ENCODE measurements at places on chromosomes 4 and X.

GRCh38 chrX:45714866-45715265 is 514.2 kb upstream of the DIPK2B start:
- DNase-seq = no peak

GRCh38 chr4:150720973-150721518 is 139.1 kb downstream of the MAB21L2 start:
- no peak for DNase-seq

DNA sequence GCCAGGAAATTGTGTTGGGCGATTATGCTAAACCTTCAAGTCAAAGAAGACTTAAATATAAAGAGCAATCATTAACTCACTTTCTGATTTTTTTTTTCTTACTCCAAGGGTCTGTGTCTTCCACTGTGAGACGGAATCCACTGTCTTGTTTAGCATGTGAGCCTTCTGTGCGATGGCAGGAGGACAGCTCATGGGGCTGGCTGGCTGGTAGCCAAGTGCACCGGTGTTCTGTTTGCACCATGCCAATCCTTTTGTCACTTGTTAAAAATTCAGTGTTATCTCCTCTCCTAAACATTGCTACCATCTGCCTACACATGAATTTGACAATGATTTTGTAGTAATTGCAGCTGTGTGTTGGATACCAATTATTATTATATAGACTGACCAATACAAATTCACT is 1056.3 kb upstream of the IGFBP7 start:
- peak; percentile 50 for DNase-seq

DNA sequence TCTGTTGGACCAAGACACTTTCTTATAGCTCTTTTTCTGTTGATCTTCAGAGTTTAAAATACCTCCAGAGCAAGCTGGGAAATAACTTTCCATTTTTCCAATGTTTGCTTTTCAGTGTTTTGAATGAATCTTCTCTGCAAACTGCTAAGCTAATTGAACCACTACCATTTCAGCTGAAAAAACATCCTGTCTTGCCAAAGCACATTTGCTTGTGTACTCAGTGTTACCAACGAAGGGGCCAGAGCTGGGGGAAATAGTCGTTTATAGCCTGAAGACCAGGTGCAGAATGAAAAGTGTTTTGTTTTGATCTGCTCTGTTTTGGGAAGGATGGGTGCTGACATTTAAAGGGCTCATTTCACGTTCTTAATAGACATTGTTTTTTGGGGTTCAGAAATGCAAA is 88.4 kb upstream of the CLNK start:
- peak; percentile 36 for DNase-seq

DNA sequence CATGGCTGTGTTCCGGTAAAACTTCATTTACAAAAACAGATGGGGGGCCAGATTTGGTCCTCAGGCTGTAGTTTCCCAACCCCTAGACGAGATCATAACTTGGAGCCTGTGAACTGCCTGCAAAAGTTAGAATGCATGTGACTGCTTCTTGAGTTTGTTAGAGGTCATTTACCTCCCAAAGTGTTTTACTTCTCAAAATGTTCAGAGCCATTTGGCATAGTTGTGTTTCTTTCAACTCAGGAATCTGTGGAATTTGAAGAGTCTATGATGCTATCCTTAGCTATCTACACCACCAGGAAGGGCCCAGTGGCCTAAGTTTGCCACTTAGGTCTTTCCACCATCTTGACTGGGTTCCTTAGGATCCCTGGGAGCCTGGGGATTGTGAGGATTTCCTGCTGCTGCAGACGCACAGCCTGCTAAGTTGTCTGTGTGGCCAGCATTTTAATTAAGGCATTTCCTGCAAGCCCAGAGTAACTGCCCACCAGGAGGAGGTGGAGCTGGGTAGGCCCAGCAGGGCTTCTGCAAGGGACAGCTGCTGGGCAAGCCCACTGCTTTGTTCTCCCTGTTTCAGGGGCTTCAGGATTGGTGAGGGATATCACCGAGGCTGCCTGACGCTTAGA is 53.1 kb downstream of the CCNI start:
- peak; percentile 43 for DNase-seq

DNA sequence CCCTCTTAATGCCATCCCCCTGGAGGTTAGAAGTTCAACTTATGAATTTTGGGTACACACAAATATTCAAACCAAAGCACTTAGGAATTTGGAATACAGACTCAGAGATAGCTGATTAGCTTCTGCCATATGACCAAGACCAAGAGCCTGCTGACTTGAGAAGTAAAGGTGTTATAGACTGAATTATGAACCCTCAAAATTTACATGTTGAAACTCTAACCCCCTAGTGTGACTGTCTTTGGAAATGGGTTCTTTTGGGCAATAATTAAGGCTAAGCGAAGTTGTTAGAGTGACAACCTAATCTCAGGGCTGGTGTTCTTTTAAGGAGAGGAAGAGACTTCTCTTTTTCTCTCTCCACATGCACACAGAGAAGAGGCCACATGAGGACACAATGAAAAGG is 151.2 kb downstream of the COX18 start:
- DNase-seq = no peak

GRCh38 chrX:19953145-19953544 is 37.7 kb downstream of the BCLAF3 start:
- no peak for DNase-seq

DNA sequence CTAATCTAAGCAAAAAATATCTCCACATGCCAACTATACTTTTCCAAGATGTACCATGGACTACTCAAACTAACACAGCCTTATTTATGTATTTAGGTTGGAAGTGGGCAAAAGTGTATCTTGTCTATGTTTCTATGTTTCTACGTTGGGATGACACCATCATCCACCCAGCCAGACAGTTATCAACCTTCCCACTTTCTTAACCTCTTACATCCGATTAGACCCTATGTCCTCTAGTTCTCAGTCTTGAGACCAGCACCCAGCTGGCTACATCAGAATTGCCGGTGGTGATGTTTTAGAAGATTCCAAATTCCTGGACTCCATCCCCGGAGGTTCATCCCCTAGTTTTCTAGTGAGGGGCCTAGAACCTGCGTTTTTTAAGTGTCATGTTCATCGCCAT is 1.0 kb upstream of the AASDH start:
- DNase-seq = peak; percentile 7

- peak; percentile 2 for DNase-seq
These were observed 46.9 kb downstream of the CCDC158 start for GRCh38 chr4:76373919-76374552.

DNA sequence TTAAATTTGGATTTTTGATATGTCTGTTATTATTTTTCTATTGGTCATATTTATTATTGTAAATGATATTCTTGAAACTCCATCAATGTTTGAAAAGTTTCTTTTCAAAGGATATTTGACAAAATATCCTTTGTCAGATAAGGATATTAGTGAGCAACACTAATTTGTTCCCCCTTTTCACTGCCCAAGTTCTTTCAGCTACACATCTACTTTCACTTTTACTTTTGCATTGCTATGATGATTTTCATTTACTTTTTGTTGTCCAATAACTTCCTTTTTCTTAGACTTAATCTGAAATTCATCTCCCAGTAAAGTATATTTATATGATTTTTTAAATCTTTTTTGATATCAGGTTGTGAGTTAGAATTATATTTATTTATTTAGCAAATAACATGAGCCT is 542.3 kb upstream of the ADGRL3 start:
- no peak for DNase-seq

GRCh38 chrX:2705046-2705832 is 14.1 kb downstream of the CD99 start:
- no peak for DNase-seq

- no peak for DNase-seq
These were observed 38.8 kb downstream of the SLC34A2 start for GRCh38 chr4:25694466-25694865.

DNA sequence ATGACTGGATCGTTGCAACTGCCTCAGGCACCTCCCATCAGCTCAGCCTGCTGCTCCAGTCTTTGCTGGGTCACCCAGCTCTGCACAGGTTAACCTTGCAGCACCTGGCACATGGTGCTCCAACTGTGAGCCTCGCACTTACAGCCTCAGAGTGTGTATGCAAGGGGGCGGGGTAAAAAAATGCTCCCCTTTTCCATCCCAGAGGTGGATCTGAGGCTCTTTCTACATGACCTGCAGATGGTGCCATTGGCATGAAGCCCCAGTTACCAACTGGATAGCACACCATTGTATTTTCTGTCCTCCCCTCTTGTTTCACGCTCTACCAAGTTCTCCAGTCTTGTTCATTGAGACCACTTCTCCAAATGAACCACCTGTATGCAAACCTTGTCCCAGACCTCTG is 46.2 kb upstream of the TRPC3 start:
- peak; percentile 6 for DNase-seq

GRCh38 chrX:46404774-46405173 is 140.4 kb downstream of the ZNF674 start:
- DNase-seq = no peak

- no peak for DNase-seq
These were observed 2.0 kb downstream of the GPC3 start for GRCh38 chrX:133983256-133983973.

DNA sequence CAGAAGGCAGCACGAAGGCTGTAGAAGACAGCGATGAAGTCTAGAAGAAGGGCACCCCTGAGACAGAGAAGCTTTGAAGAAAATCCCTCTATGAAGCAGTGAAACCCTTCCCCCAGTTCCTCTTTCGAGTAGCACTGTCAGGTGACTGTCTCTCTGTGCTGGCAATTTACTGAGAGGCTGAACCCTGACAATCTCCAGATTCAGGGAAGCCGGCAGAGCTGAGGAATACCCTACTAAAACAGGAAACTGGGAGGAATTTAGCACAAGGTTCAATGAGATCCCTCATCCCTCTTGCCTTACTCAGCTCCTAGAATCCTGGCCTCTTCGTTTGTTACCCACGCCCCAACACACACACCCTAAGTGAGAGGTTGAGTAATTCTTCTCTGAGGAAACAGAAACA is 239.7 kb upstream of the NOCT start:
- no peak for DNase-seq

GRCh38 chr4:140220058-140220457 is 66.1 kb upstream of the MAML3 start:
- no peak for DNase-seq

- DNase-seq = no peak
These were observed 28.5 kb upstream of the SLC25A6 start for GRCh38 chrX:1420371-1420770.

DNA sequence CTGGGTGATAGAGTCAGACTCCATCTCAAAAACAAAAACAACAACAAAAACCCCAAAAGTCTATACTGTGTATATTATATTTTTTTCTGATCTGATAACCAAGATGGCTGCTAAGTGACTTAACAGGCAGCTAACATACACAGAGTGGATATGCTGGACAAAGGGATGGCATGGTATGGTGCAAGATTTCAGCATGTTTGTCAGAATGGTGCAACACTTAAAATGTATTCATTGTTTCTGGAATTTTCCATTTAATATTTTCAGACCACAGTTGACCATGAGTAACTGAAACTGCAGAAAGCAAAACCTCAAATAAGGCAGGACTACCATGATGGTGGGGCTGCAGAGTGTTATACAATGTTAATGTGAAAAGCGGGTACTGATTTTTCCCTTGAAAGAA is 6.1 kb upstream of the BOD1L1 start:
- DNase-seq = no peak

Data from NCI-H69 (cell line).